Neural progenitor cell (in vitro differentiated cells): ENCODE measurements at places on chromosomes 2 and 18. TPM values are rescaled to one million over a fixed set of nuclear protein-coding genes. Genes with fewer than 3 reads are reported as not detected.
A peak's percentile ranks its signal among the peaks of the same experiment; 100 is the strongest.

The CHRNG gene
- not detected in 2 replicates for total RNA-seq

The CCL20 gene
- total RNA-seq, result not detected in 2 replicates

- no peak for DNase-seq
- H3K4me3 ChIP-seq, result no peak overlapping the region
- H3K36me3 ChIP-seq, result no peaks in the 10 kb centered on the region
Measured at GRCh38 chr2:225170162-225170561, 127.9 kb upstream of the DOCK10 start.

DNA sequence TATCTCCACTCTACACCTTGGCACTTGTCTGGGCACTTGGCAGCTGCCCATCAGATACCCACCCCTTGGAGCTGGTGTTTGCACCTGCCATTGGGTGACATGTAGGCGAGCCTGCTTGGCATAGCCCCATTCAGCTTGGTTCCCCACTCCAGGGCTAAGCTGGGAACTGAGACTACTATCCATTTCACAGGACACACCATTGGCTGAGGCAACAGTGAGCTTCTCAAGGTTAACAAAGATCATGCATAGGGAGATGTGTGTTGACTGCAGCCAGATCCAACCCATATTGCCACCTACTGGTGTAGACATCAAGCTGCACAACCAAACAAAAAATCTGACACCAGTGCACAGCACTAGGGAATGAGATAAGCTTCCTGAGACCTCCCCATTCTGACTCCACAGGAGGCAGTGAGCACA, 1389.8 kb upstream of the TMEFF2 start:
- H3K27me3 ChIP-seq, result no peaks in the 10 kb centered on the region
- H3K4me3 ChIP-seq, result no peak overlapping the region
- H3K36me3 ChIP-seq, result no peaks in the 10 kb centered on the region
- peak; percentile 57 for DNase-seq
- H3K4me1 ChIP-seq, result no peaks in the 10 kb centered on the region
- no peak overlapping the region for H3K27ac ChIP-seq

GRCh38 chr2:68365087-68365486, at the start of gene PLEK:
TSS of gene PLEK (plus strand) at chr2:68365282. CDS start at chr2:68365352, 70 bp downstream.
- H3K27ac ChIP-seq, result no peak within 1 kb of the TSS
- H3K4me3 ChIP-seq, result no peak within 1 kb of the TSS
- no peaks in the 10 kb centered on the region for H3K36me3 ChIP-seq
- H3K4me1 ChIP-seq, result no peaks in the 10 kb centered on the region

DNA sequence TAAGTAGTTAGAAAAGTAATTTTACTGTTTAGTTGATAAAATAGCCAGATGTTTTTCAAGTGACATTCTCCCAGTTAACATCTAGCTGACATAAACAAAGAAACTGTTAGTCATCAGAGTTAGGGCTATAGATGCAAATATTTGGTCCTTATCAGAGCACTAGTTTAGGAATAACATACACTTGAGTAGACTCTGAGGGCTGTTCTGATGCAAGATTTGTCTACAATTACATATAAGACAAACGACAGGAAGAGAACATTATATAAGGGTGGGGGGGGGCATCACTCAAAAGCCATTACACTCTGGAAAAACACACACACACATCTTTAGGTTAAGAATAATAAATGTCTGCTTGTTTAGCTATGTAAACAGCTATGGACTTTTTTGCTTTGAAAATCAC, 554.4 kb upstream of the LRRTM1 start:
- H3K27me3 ChIP-seq, result no peaks in the 10 kb centered on the region
- no peaks in the 10 kb centered on the region for H3K36me3 ChIP-seq
- no peak overlapping the region for H3K4me3 ChIP-seq
- H3K27ac ChIP-seq, result no peak overlapping the region
- no peaks in the 10 kb centered on the region for H3K4me1 ChIP-seq
- no peak for DNase-seq
